Thoracic aorta (tissue), 2 donors: ENCODE measurements at places on chromosomes 16 and 17. TPM values are rescaled to one million over a fixed set of nuclear protein-coding genes. Genes with fewer than 3 reads are reported as not detected.

Gene PRAC1
- not detected for total RNA-seq

DNA sequence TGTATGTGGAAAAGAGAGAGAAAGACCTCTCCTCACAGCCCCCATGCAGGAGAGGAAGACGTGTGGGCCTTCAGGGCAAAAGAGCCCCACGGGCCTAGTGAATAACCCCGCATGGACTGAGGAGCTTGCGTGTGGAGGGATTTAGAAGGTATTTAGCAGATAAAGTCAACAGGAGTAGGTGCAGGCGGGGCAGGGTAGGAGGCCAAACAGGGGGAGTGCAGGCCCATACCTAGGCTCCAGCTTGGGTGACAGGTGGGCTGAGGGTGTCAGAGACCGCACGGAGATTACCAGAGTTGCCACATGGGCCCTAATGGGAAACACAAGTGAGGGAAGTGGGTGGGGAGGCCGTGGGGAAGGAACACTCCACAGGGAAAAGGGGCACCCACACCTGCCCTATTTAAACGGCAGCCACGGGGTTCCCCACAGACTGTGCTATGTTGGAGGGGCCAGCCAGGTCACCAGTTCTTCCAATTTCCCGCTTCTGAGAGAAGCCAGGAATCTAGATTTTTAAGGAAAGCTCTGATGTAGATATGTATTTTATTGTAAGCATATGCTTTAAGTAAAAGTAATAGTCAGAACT is 8.2 kb upstream of the CNGB1 start:
- H3K4me3 ChIP-seq: no peak overlapping the region
- no peaks in the 10 kb centered on the region for H3K27me3 ChIP-seq
- no peak overlapping the region for H3K27ac ChIP-seq
- DNase-seq: no peak

DNA sequence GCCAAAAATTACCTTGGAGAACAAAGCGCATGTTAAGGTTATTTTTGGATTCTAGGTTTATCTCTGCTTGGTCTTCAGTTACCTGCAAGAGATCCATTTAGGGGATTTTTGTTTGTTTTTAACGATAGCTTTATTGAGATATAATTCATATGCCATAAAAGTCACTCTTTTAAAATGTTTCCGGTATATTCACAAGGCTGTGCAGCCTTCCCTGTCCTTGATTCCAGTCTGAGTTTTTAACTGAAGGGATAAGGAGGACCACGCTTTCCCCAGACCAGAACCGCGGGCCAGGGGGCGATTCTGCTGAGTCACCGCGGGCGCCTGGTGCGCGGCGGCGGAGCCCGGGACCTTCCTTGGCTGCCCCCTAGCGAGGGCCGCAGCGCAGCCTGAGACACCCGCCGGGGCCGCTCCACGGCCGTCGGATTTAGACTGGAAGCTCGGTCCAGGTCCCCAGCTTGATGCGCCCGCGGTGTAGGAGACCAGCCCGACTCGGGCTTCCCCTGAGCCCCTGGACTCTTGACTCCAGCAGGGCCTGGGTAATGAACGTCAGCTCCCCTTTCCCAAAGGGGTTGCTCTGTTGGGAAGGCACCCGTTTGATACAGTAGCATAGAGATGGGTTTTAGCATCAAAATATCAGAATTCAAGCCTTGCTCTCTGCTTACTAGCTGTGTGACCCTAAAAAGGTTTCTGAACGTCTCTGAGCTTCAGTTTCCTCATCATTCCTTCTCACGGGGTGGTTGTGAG is 50.0 kb upstream of the STH start:
- H3K4me3 ChIP-seq: peak overlapping the region; percentile 54
- DNase-seq: no peak
- peak overlapping the region; percentile 19 for H3K27ac ChIP-seq
- no peaks in the 10 kb centered on the region for H3K36me3 ChIP-seq

Gene FAM171A2
- total RNA-seq: 0.63 TPM

DNA sequence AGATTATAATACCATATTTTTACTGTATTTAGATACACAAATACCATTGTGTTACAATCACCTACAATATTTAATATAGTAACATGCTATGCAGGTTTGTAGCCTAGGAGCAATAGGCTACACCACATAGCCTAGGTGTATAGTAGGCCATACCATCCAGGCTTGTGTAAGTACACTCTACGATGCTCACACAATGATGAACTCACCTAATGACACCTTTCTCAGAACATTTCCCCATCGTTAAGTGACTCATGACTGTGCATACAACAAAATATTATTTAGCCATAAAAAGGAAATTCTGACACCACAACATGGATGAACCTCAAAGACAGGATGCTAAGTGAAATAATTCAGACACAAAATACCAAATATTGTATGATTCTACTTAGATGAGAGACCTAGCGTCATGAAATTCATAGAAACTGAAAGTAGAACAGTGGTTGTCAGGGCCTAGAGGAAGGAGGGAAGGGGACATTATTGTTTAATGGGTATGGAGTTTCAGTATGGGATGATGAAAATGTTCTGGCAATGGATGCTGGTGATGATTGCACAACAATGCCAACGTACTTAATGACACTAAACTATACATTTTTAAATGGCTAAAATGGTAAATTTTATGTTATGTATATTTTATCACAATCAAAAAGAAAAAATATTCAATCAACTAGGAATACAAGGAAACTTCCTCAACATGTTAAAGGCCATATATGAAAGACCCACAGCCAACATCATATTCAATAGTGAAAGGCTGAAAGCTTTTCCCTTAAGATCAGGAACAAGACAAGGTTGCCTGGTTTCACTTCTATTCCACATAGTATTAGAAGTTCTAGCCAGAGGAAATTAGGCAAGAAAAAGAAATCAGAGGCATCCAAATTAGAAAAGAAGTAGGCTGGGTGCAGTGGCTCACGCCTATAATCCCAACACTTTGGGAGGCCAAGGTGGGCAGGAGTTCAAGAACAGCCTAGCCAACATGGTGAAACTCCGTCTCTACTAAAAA is 5.9 kb upstream of the C16orf87 start:
- no peaks in the 10 kb centered on the region for H3K4me1 ChIP-seq
- H3K36me3 ChIP-seq: no peaks in the 10 kb centered on the region
- H3K27me3 ChIP-seq: no peaks in the 10 kb centered on the region
- DNase-seq: no peak

GRCh38 chr17:77451245-77451893 is 310.6 kb downstream of the SEC14L1 start:
- DNase-seq: no peak
- peak overlapping the region; percentile 80 for H3K4me3 ChIP-seq
- no peak overlapping the region for H3K27ac ChIP-seq
- H3K4me1 ChIP-seq: peaks cover 53% of the 10 kb centered on the region
- no peaks in the 10 kb centered on the region for H3K27me3 ChIP-seq
- H3K36me3 ChIP-seq: peaks cover 2% of the 10 kb centered on the region

- no peak overlapping the region for H3K4me3 ChIP-seq
- no peaks in the 10 kb centered on the region for H3K4me1 ChIP-seq
- no peak for DNase-seq
- no peak overlapping the region for H3K27ac ChIP-seq
Observed at GRCh38 chr17:71472809-71473789, 647.7 kb upstream of the SOX9 start.

Gene DPEP3
- not detected for total RNA-seq

Gene TBC1D3H
- 0.27 TPM for total RNA-seq

Gene CBLN1
- total RNA-seq: not detected

GRCh38 chr17:14813649-14814370 is 451.3 kb downstream of the PMP22 start:
- H3K27ac ChIP-seq: no peak overlapping the region
- H3K4me1 ChIP-seq: no peaks in the 10 kb centered on the region
- DNase-seq: no peak
- H3K4me3 ChIP-seq: no peak overlapping the region
- H3K36me3 ChIP-seq: no peaks in the 10 kb centered on the region

- peaks cover 17% of the 10 kb centered on the region for H3K4me1 ChIP-seq
- no peaks in the 10 kb centered on the region for H3K27me3 ChIP-seq
- no peaks in the 10 kb centered on the region for H3K36me3 ChIP-seq
- H3K4me3 ChIP-seq: no peak overlapping the region
- no peak overlapping the region for H3K27ac ChIP-seq
- no peak for DNase-seq
Observed at GRCh38 chr17:17769869-17770631, 66.7 kb downstream of the SREBF1 start.

DNA sequence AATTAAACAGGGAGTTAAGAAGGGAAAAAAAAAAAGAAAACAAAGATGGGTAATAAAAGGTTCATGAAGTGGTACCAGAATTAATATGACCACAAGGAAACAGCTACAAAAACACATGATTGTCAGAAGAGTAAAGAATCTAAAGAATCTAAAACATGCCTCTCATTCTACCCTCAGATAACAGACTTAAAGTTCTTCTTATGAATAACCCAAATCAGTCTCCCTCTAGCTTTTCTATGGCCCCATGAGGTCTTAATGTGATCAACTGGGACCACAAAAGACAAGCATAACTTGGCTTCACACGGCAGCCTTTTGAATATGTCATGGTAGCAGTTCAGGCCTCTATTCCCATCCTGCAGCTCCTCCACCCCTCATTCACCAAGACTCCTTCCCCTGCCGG is 6.9 kb downstream of the MYH10 start:
- H3K36me3 ChIP-seq: peaks cover 18% of the 10 kb centered on the region
- H3K4me3 ChIP-seq: peak overlapping the region; percentile 93
- DNase-seq: no peak

Gene LGALS9C
- total RNA-seq: not detected

Gene HS3ST3A1
- total RNA-seq: 1.5 TPM

- H3K36me3 ChIP-seq: peaks cover 7% of the 10 kb centered on the region
- no peak overlapping the region for H3K27ac ChIP-seq
- no peak overlapping the region for H3K4me3 ChIP-seq
- no peak for DNase-seq
- peaks cover 7% of the 10 kb centered on the region for H3K27me3 ChIP-seq
Observed at GRCh38 chr16:30005341-30006094, 5.3 kb downstream of the DOC2A start.

Gene RCVRN
- not detected for total RNA-seq

GRCh38 chr17:69473841-69474831 is 59.6 kb downstream of the MAP2K6 start:
- no peak overlapping the region for H3K4me3 ChIP-seq
- no peak overlapping the region for H3K27ac ChIP-seq
- peaks cover 10% of the 10 kb centered on the region for H3K4me1 ChIP-seq
- no peak for DNase-seq
- no peaks in the 10 kb centered on the region for H3K36me3 ChIP-seq
- no peaks in the 10 kb centered on the region for H3K27me3 ChIP-seq

GRCh38 chr17:68868708-68869107 is 86.5 kb downstream of the ABCA8 start:
- no peaks in the 10 kb centered on the region for H3K4me1 ChIP-seq
- no peak overlapping the region for H3K4me3 ChIP-seq

GRCh38 chr17:50961282-50962220 is 95.4 kb upstream of the TOB1 start:
- no peak for DNase-seq
- peaks cover 22% of the 10 kb centered on the region for H3K4me1 ChIP-seq
- H3K27ac ChIP-seq: no peak overlapping the region
- no peak overlapping the region for H3K4me3 ChIP-seq
- H3K36me3 ChIP-seq: no peaks in the 10 kb centered on the region

GRCh38 chr16:86103320-86103719 is 204.4 kb downstream of the IRF8 start:
- no peak overlapping the region for H3K27ac ChIP-seq
- H3K27me3 ChIP-seq: no peaks in the 10 kb centered on the region
- H3K4me1 ChIP-seq: no peaks in the 10 kb centered on the region
- no peak overlapping the region for H3K4me3 ChIP-seq
- no peak for DNase-seq
- no peaks in the 10 kb centered on the region for H3K36me3 ChIP-seq

- no peak overlapping the region for H3K4me3 ChIP-seq
- H3K36me3 ChIP-seq: no peaks in the 10 kb centered on the region
- DNase-seq: no peak
- H3K27me3 ChIP-seq: no peaks in the 10 kb centered on the region
- H3K27ac ChIP-seq: no peak overlapping the region
- H3K4me1 ChIP-seq: no peaks in the 10 kb centered on the region
Observed at GRCh38 chr17:13320046-13320785, 281.5 kb downstream of the HS3ST3A1 start.

GRCh38 chr17:55069983-55070529 is 101.5 kb downstream of the STXBP4 start:
- H3K27ac ChIP-seq: no peak overlapping the region
- no peak for DNase-seq
- H3K27me3 ChIP-seq: no peaks in the 10 kb centered on the region
- no peaks in the 10 kb centered on the region for H3K36me3 ChIP-seq
- H3K4me1 ChIP-seq: no peaks in the 10 kb centered on the region

DNA sequence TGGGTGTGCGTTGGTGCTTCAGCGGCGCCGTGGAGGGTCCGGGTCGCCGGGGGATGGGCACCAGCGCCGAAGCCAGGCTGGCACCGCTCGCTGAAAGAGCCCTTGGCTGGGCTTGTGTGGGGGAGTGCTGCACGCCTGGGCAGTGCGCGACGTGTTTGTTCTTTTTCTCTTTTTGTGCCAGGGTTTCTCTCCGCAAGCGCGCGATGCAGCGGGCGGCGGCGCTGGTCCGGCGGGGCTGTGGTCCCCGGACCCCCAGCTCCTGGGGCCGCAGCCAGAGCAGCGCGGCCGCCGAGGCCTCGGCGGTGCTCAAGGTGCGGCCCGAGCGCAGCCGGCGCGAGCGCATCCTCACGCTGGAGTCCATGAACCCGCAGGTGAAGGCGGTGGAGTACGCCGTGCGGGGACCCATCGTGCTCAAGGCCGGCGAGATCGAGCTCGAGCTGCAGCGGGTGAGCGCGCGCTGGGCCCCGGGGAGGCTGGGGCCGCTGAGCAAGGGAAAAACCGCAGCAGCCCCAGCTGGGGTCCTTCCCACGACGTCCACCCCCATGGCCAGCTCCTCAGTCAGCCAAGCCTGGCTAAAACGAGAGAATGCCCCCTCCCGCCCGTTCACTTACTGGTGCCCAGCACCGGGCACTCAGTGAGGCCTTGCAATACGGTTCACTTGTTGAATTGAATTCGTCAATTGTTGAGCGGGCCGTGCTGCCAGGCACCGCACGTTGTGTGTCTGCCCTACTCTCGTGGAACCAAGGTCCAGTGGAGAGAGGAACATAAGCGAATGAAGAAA is 541 bp downstream of the GPT2 start:
- no peak overlapping the region for H3K27ac ChIP-seq
- no peak for DNase-seq
- peaks cover 7% of the 10 kb centered on the region for H3K4me1 ChIP-seq

DNA sequence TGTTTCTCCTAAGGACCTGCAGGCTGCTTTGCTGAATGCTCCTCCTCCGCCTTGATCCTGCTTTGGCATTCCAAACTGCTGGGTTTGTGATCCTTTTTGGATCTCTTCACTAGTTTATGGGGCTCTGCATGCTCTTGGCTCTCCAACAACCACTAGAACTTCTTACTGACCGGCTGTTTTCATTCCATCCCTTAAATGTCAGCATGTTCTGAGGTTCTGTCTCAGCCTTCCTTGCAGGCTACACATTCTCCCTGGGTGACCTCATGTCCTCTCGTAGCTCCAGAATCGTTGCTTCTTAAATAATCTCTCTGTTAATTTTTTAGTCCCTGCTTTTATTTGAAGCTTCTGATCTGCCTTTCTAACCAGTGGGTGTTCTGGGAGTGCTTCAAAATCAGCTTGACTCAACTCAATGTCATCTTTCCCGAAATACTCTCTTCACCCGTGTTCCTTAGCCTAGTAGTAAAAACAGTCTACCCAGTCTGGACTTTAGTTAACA is 119.0 kb upstream of the HS3ST2 start:
- DNase-seq: peak; percentile 30
- H3K36me3 ChIP-seq: no peaks in the 10 kb centered on the region
- H3K27ac ChIP-seq: peak overlapping the region; percentile 85
- H3K4me3 ChIP-seq: peak overlapping the region; percentile 34
- H3K27me3 ChIP-seq: no peaks in the 10 kb centered on the region
- H3K4me1 ChIP-seq: peaks cover 23% of the 10 kb centered on the region
